ENCODE measurements at places on chromosomes 7 and 10.
A peak's percentile ranks its signal among the peaks of the same experiment; 100 is the strongest.

GRCh38 chr10:369684-370448, 234.6 kb downstream of the ZMYND11 start:
- peak; percentile 90 for DNase-seq

DNA sequence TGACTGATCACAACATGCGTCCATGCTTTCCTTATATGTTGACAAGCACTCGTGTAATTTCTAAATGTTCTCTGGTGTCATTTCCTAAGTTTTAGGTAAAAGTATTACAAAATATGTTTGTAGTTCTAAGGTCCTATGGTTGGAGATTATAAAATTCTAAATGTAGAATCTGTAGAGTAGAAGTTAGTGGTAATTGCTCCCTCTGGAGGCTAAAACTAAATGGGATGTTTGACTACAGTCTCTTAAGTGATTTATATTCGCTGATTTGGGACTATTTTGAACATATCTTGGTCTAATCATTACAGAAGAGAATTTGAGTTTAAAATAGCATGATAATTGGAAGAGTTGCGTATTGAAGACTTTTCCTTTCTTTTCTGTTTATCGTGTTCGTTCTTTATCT, 74.1 kb downstream of the ZMYND11 start:
- peak; percentile 27 for DNase-seq

- DNase-seq: no peak
Observed at GRCh38 chr10:90779548-90779947, 78.3 kb downstream of the HTR7 start.

DNA sequence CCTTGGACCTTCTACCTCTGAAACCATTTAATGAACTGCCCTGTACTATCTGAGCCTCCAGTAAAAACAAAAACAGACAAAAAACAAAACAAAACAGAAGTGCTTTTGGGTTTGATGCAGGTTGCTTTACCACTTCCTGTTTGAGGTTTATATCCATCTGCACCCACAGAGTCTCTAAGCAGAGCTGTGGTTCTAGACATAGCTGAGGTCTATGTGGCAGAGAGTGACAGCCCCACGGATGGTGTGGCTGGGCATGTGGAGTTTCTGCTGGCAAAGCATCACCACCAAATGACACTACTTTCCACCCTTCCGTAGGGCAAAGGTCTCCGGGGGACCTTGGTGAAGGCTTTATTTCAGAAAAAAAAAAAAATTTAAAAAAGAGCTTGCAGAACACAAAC, 754.2 kb downstream of the GRID1 start:
- no peak for DNase-seq

DNA sequence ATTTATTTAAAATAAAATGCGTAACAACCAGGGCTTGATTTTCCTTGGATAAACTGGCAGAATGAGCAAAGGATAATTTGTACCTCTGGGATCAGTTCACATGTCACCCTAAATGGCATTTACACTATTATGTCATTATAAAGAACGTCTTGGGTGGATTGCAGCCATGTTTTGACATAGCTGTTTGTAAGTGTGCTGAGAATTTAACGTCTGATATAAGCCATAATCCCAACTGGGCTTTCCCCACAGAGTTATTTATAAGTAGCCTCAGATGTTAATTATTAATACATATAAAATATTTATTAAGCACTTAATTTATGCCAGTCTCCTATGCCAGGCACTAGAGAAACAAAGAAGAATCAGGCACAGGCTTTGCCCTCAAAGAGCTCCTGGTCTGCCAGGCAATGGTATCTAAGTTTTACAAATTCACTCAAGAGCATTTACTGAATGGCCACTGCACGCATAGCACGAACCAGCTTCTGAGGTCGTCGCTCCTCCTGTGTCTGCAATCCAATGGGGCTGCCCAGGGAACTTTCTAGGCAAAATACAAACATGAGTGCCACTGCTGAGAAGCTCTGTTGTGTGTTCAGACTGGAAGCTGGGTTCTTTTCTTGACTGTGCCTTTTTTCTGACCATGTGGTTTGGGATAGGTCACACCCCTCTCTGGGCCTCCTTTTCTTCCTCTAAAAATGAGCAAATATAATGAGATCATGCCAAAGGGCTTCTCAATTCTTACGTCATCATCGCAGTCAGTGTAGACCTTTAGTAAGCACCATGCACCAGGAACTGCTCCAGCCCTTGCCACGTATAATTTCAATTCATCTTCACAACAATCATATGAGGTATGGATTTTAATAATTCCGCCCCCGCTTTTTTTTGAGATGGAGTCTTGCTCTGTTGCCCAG, 11.3 kb upstream of the CTBP2 start:
- DNase-seq: no peak

GRCh38 chr7:94190599-94191061, 186.5 kb upstream of the BET1 start:
- peak; percentile 99 for DNase-seq

DNA sequence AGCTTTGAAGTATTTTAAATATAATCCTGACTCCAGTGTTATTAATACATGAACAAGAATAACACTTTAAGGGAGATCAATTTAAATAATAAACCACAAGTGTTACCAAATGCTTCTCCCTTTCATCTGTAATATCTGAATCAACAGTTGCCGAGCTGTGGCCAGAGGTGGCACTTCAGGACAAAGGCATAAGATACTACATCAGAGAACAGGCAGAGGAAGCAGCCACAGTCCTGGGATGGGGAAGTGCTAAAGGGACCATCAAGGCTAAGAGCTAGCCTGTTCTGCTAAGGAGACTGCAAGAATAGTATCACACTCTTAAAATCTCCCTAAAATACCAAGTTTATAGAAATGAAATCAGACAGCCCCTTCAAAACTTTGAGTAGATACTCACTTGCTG, 378.2 kb upstream of the PRKCQ start:
- no peak for DNase-seq

- peak; percentile 36 for DNase-seq
Observed at GRCh38 chr7:112160130-112160770, 45.9 kb downstream of the DOCK4 start.

- DNase-seq: peak; percentile 68
Observed at GRCh38 chr10:98446661-98447221, at the start of gene HPS1. Gene HPS1, minus strand, starts transcription at chr10:98446935. Its CDS starts 3,695 bp downstream, at chr10:98443240.

GRCh38 chr10:103915796-103916195, 2.2 kb downstream of the STN1 start:
- DNase-seq: no peak

GRCh38 chr7:6440381-6440780, 7.4 kb downstream of the DAGLB start:
- DNase-seq: no peak

- DNase-seq: no peak
Observed at GRCh38 chr7:31059551-31059950, 7.4 kb downstream of the ADCYAP1R1 start.

DNA sequence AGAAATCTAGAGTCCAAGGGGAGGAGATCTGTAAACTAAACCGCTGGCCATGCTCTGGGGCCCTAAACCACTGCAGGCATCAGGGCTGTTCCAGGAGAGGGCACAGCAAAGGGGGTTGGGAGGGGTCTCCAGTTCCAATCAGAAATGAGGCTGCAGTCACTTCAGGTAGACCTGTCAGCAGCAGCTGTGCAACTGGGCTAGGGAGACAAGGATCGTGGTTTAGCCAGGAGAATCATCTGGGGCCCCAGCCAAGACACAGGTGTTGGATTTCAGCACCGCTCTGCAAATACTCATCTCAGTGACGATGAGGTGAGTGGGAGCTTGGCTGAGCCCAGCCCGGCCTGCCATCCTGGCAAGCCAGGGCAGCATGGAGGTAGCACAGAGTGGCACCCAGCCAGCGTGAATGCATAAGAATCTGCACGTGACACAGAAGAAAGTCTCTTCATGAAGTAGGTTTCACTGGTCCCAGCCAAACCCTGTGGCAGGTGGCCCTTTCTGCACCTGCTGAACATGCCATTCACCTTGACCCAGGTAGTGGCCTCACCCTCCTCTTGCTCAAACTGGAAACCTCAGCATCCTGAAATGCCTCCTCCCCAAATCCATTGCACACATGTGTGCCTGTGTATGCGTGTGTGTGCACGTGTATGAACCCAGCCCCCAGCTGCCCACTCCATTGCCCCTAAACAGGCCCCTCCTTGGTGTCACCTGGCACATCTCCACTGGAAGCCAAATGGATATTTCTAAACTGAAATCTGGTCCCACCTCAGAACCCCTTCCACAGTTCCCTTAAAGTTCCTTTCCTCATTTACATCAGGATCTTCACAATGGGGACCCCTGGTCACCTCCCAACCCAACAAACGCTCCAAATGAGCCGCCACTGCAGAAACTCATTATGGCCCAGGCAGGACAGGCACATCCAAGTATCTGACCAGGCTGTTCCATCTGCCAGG, 9.6 kb downstream of the GPRIN2 start:
- no peak for DNase-seq

GRCh38 chr10:70272925-70273316, 10.9 kb downstream of the NPFFR1 start:
- DNase-seq: peak; percentile 54

DNA sequence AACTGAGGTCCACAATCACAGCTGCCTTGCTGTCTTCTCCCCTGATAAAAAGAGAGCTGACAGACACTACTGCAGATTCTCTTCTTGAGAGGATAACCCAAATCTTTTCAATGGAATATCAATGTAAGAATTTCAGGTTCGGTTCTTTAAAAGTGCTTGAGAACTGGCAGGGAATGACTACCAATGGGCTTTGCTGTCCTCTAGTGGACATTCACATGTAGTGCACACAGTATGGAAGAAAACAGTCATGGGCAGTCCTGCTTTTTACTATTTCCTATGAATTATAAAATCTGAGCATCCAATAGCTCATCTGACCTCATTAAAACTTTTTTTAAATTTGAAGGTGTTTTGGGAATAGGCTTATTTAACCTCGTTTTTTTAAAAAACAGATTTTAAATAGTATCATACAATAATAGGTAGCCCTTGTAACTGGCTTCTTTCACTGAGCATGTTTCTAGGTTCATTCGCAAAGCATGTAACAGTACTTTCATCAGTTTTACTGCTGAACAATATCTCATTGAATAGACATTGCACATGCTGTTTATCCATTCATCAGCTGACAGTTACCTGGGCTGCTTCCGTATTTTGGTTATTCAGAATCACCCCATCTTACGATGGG, 18.3 kb downstream of the FZD9 start:
- DNase-seq: peak; percentile 80

GRCh38 chr10:78295242-78295641, 261.6 kb downstream of the RPS24 start:
- DNase-seq: no peak

- peak; percentile 43 for DNase-seq
Observed at GRCh38 chr7:114468844-114469243, 54.2 kb downstream of the FOXP2 start.

DNA sequence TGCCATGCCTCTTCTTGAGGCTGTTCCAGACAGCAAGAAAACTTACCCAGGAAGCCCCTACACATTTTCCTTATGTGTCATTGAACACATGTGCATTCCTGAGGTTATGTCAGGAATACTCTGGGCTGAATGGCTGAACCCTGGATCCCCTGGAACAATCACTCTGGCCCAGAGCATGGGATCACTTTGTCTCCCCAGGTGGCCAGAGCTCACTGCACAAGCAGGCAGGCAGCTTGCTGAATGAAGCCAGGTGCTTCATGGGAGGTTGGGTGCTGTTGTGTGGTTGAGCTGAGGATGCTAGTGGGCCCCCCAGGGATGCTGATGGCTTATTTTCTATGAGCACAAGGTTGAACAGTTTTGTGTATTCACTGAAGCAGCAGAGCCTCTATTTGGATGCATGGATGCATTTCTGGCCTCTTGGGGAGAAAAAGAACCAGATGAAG, 54.7 kb upstream of the NPTX2 start:
- no peak for DNase-seq

DNA sequence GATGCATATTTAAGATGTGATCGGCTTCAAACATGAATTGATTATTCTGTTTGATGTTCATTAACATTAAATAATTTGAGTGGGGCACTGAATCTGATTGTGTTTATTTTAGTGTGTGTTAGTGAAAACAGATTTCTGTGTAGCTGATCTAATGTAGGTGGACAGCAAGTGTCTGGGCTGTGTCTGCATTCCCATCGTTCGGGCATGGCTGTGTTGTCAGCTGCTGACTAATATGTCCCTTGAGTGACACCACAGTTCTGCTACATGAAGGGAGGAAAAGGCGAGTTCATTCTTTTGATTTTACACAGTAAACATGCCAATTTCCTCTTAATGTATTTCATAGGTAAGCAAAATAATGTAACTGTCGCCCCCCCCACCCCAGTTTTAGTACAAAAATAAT, 203.0 kb downstream of the CNTNAP2 start:
- DNase-seq: no peak

DNA sequence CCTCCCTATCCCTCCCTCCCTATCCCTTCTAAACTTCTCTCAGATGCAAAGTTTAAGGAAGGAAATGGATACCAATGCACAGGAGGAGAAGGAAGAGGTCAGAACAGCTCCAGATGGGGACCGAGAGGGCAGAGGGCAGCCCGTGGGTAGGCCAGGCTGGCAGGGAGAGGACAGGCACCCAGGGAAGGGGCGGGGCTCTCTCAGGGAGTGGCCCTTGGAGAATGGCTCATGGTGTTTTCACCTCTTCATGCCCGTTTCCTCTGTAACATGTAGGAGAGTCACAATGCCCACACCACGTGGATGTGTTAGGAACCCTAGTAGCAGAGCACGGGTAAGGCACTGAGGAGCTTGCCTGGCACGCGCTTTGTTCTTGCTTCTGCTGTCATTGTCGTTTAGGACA, 264.5 kb downstream of the CELF2 start:
- DNase-seq: no peak

DNA sequence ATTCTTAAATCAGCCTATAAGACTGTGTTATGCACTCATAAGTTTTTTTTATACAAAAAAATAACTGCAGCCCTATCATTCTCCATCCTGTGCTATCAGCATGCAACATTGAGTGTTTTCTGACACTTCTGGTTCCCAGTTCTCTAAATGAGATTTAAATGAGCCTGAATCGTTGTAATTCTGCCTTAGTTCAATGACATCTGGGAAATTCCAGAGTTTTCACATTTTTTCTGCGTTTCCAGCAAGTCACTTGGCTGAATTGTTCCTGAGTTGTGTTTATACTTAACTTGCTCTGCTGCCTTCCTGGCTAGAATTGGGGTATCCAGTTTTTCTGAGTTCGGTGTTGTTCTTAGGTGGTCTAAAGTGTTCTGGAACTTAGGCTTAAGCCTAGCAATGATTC, 636.1 kb upstream of the FZD8 start:
- peak; percentile 37 for DNase-seq

DNA sequence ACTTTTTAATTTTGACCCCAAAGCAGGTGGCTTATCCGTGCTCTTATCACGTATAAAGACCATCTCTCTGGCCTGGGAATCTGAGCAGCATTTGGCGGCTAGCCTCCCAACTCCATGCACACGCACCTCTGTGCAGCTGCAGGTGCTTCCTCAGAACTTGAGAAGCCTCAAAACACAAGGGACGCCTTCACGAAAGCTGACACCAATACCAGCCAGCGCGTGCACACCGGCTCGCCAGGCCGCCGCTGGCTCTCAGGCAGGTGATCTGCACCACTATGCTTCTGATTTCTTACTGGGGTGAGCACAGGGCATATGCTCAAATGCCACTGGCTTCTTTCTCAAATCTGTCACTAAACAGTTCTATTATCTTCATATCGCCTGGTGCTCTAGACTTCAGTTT, 145.0 kb downstream of the PARD3 start:
- no peak for DNase-seq

DNA sequence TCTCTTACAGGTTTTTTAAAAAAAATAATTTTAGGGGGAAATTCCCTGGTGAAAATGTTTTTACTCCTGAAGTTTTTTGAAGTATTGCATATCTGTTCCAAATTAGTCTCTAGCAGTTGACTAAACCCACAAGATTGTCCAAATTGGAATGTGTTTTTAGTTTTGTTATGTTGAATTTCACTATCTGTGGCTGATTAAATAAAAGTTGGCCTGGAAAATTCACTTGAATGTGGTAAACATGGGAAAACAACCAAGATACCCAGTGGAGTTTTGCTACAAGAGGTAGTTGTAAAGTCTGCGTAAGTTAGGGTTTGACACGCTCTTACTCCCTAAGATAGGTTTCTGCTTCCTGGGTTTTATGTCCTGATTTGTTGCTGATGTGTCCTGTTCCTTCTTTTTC, 3.3 kb downstream of the TSGA13 start:
- DNase-seq: peak; percentile 3

Measured in fibroblast of the aortic adventitia (primary cell).